K562 (cell line): ENCODE measurements at places on chromosomes 7 and 10. TPM values are rescaled to one million over a fixed set of nuclear protein-coding genes. Genes with fewer than 3 reads are reported as not detected.

Gene AKR1C8
- total RNA-seq = 0.24 TPM in 1 of 2 replicates, not detected in the other

Gene BUD23
- 135 and 144 TPM in 2 replicates for total RNA-seq

Gene OPN4
- total RNA-seq = not detected in 2 replicates

Gene SPOCK2
- total RNA-seq = 0.63 and 0.86 TPM in 2 replicates

Gene ADRA2A
- not detected in 2 replicates for total RNA-seq

Gene SP4
- total RNA-seq = 4.9 and 5.8 TPM in 2 replicates

Gene CHRM2
- 0.04 TPM in 1 of 2 replicates, not detected in the other for total RNA-seq

Gene GPR26
- total RNA-seq = not detected in 2 replicates

Gene LRRD1
- not detected in 2 replicates for total RNA-seq

Gene CPA4
- total RNA-seq = not detected in 2 replicates

Gene LIPN
- total RNA-seq = not detected in 2 replicates

Gene PALD1
- total RNA-seq = 0.27 and 0.29 TPM in 2 replicates

Gene ZNF316
- total RNA-seq = 25.2 and 34.0 TPM in 2 replicates

Gene PNLIP
- total RNA-seq = 0.69 and 1.1 TPM in 2 replicates

Gene ZDHHC6
- total RNA-seq = 18.1 and 19.3 TPM in 2 replicates

Gene SAMD9L
- total RNA-seq = 0.44 and 0.45 TPM in 2 replicates

Gene TRIM8
- 26.0 and 27.2 TPM in 2 replicates for total RNA-seq

Gene ANKRD61
- not detected in 2 replicates for total RNA-seq

Gene SLC29A3
- 8.2 and 8.5 TPM in 2 replicates for total RNA-seq

Gene FAM131B
- 0.04 TPM in 2 replicates for total RNA-seq

Gene IMMP2L
- total RNA-seq = 45.2 and 53.0 TPM in 2 replicates

Gene DKK1
- 0.13 and 0.25 TPM in 2 replicates for total RNA-seq

Gene PLCE1
- total RNA-seq = 0.02 and 0.04 TPM in 2 replicates

Gene PDK4
- 0.20 and 0.24 TPM in 2 replicates for total RNA-seq

Gene FAM25A
- not detected in 2 replicates for total RNA-seq

Gene BCCIP
- total RNA-seq = 118 TPM in 2 replicates

Gene EGR2
- 0.18 and 0.83 TPM in 2 replicates for total RNA-seq

Gene KIN
- total RNA-seq = 9.7 and 11.7 TPM in 2 replicates

Gene MYO3A
- total RNA-seq = not detected in 2 replicates

Gene FRG2B
- total RNA-seq = not detected in 2 replicates

Gene TCAF2
- 4.1 and 4.9 TPM in 2 replicates for total RNA-seq

Gene DGKI
- total RNA-seq = not detected in 2 replicates

Gene TMEM236
- total RNA-seq = 0.04 TPM in 2 replicates

Gene FANK1
- total RNA-seq = 0.22 and 0.51 TPM in 2 replicates

Gene CLCN1
- total RNA-seq = not detected in 2 replicates

Gene WEE2
- not detected in 2 replicates for total RNA-seq

Gene HOXA10
- total RNA-seq = not detected in 2 replicates

Gene CYP26C1
- 0.07 and 0.16 TPM in 2 replicates for total RNA-seq

Gene MKRN1
- total RNA-seq = 70.7 and 87.5 TPM in 2 replicates

Gene MYL7
- total RNA-seq = not detected in 2 replicates

Gene UFSP1
- 7.8 and 8.5 TPM in 2 replicates for total RNA-seq

Gene INA
- total RNA-seq = not detected in 2 replicates

Gene HMX3
- total RNA-seq = 43.2 and 43.5 TPM in 2 replicates

Gene LBX1
- not detected in 2 replicates for total RNA-seq

Gene IFIT1B
- total RNA-seq = not detected in 2 replicates

Gene ANKRD16
- 13.9 and 14.2 TPM in 2 replicates for total RNA-seq

Gene ANKRD7
- not detected in 2 replicates for total RNA-seq

Gene HABP2
- 0.07 and 0.09 TPM in 2 replicates for total RNA-seq

Gene SLC26A5
- total RNA-seq = not detected in 2 replicates

Gene CCL24
- total RNA-seq = 0.45 and 0.80 TPM in 2 replicates

Gene ANKRD30A
- not detected in 2 replicates for total RNA-seq

Gene DPYSL4
- 0.11 TPM in 1 of 2 replicates, not detected in the other for total RNA-seq

Gene AGMO
- total RNA-seq = 0.36 and 0.60 TPM in 2 replicates

Gene EPHB4
- 81.5 and 82.1 TPM in 2 replicates for total RNA-seq

Gene NT5C2
- total RNA-seq = 24.3 and 27.7 TPM in 2 replicates

Gene WNT2
- not detected in 2 replicates for total RNA-seq

Gene NKX1-2
- 0.04 TPM in 1 of 2 replicates, not detected in the other for total RNA-seq

Gene UPK3BL1
- total RNA-seq = 18.8 and 19.3 TPM in 2 replicates
